ENCODE measurements at places on chromosomes 3 and 15. TPM values are rescaled to one million over a fixed set of nuclear protein-coding genes. Genes with fewer than 3 reads are reported as not detected.

Gene GABPB1
- total RNA-seq = 38.7 TPM

Gene ROPN1
- total RNA-seq = 0.92 TPM

Gene SLC22A13
- total RNA-seq = 2.5 TPM

Gene FAM107A
- not detected for total RNA-seq

Gene C3orf62
- total RNA-seq = 2.3 TPM

Gene ZMYND10
- total RNA-seq = 0.33 TPM

Gene GNB5
- 35.5 TPM for total RNA-seq

Gene GATM
- total RNA-seq = 1.4 TPM

Gene OR4M2
- not detected for total RNA-seq

Gene CPN2
- total RNA-seq = not detected

Gene SEMA3F
- total RNA-seq = 129 TPM

Gene TADA3
- 75.5 TPM for total RNA-seq

Gene FGF12
- not detected for total RNA-seq

Gene UBAP1L
- total RNA-seq = 2.3 TPM

Gene BRPF1
- 18.7 TPM for total RNA-seq

Gene TRPC1
- total RNA-seq = 26.8 TPM

Gene CD86
- 9.6 TPM for total RNA-seq

Gene HYAL2
- 65.5 TPM for total RNA-seq

Gene RBP2
- not detected for total RNA-seq

Gene SLCO2A1
- 0.32 TPM for total RNA-seq

Gene FBXW12
- not detected for total RNA-seq

Gene SAXO2
- 3.6 TPM for total RNA-seq

Gene ABHD5
- total RNA-seq = 59.8 TPM

Gene NUP210
- 0.05 TPM for total RNA-seq

Gene KIF15
- total RNA-seq = 3.7 TPM

Gene LRRN1
- 37.0 TPM for total RNA-seq

Gene MRPL46
- total RNA-seq = 20.7 TPM

Gene GHRL
- 0.38 TPM for total RNA-seq

Gene ZKSCAN7
- 4.2 TPM for total RNA-seq

Gene STAB1
- 0.17 TPM for total RNA-seq

Gene UROC1
- total RNA-seq = not detected

Gene BNC1
- 66.2 TPM for total RNA-seq
